Mucosa of descending colon (tissue), 3 donors: ENCODE measurements at places on chromosomes 1 and 21.

DNA sequence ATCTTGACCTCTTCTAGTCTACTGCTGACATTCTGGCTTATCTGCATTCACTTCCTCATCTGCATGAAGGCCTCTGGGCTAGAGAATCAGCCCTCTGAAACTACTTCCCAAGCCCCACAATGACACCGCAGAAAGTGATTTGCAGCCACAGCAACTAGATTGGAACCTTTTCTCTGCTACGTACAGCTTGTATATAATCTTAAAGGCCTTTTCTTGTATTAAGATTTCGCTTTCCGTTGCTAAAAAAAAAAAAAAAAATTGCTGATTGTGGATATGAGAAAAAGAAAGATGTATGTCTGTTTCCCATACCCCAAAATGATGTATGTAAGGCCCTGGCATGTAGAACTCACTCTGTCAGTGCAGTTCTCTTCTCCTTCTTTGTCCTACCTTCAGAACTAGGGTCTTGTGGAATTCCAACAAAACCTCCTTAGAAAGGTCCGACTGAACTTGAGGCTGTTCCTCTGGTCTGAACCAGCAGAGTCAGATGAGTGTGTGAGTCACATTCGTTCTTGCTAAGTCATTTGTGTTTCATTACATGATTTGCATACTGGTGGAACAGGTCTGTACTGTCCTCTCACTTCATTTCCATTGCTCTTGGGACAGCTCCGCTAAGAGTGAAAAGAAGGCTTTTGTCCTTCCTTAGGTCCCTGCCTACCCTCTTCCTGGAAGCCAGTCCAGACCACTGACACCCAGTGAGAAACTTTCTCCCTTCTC is 62.7 kb downstream of the PLPP3 start:
- no peak for DNase-seq

- no peak for DNase-seq
These were observed 51.1 kb upstream of the LRRC8C start for GRCh38 chr1:89581859-89582258.

GRCh38 chr1:168980180-168980579 is 126.3 kb upstream of the ATP1B1 start:
- no peak for DNase-seq

GRCh38 chr1:15958793-15959192 is 17.1 kb downstream of the ZBTB17 start:
- DNase-seq = no peak

DNA sequence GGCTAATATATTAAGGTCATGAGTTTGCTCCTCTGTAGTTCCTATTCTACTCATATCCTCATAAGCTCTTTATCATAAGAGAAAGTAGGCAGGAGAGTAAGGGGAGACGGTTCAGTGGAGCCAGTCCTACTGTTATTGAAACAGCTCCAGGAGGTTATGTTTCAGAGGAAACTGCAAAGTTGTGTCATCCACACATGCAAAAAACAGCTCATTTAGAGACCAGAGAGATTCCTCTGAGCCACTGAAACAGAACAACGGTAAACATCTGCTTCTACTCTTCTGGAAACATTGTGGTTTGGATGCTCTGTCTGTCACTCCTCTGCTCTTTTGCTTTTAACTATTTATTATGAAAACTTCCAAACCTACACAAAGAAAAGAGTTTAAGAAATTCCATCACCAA is 66.3 kb upstream of the PPP2R5A start:
- no peak for DNase-seq

GRCh38 chr1:228144193-228144992 is 4.3 kb downstream of the GUK1 start:
- DNase-seq = no peak

DNA sequence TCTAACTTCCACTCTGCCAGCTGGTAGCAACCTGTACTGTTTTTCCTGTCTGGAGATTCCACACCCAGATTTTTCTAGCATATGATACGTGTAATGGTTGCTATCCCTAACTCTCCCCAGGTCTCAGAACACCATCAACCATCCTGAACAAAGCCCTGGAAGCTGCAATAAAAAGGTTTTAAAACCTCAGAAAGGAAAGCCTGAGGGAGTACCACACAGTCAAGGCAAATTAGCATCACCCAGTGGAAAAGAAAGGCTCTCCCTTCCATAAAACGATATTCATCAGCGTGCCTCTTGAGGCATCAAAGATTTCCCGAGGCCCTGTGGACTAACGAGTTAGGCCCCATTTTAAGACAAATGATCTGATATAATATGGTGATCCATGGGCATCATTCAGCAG is 421.0 kb downstream of the ADGRL2 start:
- DNase-seq = no peak

DNA sequence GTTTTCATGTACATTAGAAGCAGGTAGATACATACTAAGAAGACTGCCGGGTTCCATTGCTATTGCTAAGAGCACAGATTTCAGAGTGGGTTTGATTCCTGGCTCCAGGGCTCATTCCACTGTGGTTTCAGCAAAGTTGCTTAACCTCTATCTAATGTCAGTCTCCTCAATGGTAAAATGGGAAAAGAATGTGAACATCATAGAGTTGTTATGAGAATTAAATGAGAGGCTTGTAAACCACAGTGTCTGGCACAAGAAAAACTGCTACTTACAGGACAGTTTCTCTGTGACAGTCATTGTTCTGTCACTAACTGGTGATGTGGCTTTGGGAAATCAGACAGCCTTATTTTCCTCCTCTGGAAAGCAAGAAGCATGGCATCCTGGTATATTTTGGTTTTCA is 10.7 kb upstream of the PLXNA2 start:
- DNase-seq = no peak

GRCh38 chr1:235327559-235328270 is at the start of gene ARID4B:
ARID4B (minus strand) TSS chr1:235328179; CDS start chr1:235326919, 1,260 bp downstream.
- DNase-seq = peak; percentile 92

GRCh38 chr1:150322310-150322709 is 977 bp downstream of the PRPF3 start:
- DNase-seq = no peak

- no peak for DNase-seq
These were observed 24.7 kb downstream of the ATP1A1 start for GRCh38 chr1:116397728-116398127.

- no peak for DNase-seq
These were observed 7.0 kb upstream of the HEYL start for GRCh38 chr1:39646232-39647081.

GRCh38 chr1:81129776-81130175 is 671.0 kb upstream of the ADGRL2 start:
- no peak for DNase-seq

GRCh38 chr1:33380811-33381210 is 50.1 kb downstream of the PHC2 start:
- no peak for DNase-seq

- no peak for DNase-seq
These were observed 31.7 kb upstream of the ADARB1 start for GRCh38 chr21:45042664-45043161.

- no peak for DNase-seq
These were observed 383.9 kb downstream of the KIF26B start for GRCh38 chr1:245538671-245539070.

GRCh38 chr1:237197470-237198425 is 155.8 kb downstream of the RYR2 start:
- no peak for DNase-seq

GRCh38 chr1:46480959-46481646 is 8.5 kb upstream of the DMBX1 start:
- no peak for DNase-seq

GRCh38 chr1:177754603-177755002 is 215.3 kb downstream of the SEC16B start:
- DNase-seq = no peak

GRCh38 chr1:29280409-29281131 is 44.2 kb downstream of the PTPRU start:
- DNase-seq = peak; percentile 22
